Fibroblast of skin of abdomen (primary cell): ENCODE measurements at places on chromosomes 1 and 21.

GRCh38 chr21:33993286-33994231 is 78.0 kb upstream of the ATP5PO start:
- DNase-seq = no peak

DNA sequence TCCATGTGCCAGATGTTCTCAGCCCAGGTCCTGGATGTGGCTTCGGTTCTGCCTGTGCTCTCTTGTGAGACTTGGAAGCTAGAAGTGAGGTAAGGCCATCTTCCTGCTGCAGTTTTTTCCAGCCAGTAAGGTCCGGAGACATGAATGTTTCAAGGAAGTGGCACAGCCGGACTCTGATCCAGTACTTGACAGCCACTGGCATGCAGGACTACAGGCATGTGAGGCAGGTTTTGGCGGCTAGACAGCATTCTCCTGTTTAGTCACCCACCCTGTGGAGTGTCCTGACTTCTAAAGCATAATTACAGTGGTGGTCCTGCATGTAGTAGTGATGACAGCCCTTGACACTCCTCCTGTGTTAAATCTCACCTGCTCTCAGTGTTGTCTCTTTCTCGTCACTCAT is 72.3 kb downstream of the TNFSF4 start:
- no peak for DNase-seq

GRCh38 chr1:15153842-15154479 is 414 bp downstream of the TMEM51 start:
- peak; percentile 42 for DNase-seq

GRCh38 chr1:18805150-18805879 is 54.1 kb downstream of the TAS1R2 start:
- DNase-seq = no peak

DNA sequence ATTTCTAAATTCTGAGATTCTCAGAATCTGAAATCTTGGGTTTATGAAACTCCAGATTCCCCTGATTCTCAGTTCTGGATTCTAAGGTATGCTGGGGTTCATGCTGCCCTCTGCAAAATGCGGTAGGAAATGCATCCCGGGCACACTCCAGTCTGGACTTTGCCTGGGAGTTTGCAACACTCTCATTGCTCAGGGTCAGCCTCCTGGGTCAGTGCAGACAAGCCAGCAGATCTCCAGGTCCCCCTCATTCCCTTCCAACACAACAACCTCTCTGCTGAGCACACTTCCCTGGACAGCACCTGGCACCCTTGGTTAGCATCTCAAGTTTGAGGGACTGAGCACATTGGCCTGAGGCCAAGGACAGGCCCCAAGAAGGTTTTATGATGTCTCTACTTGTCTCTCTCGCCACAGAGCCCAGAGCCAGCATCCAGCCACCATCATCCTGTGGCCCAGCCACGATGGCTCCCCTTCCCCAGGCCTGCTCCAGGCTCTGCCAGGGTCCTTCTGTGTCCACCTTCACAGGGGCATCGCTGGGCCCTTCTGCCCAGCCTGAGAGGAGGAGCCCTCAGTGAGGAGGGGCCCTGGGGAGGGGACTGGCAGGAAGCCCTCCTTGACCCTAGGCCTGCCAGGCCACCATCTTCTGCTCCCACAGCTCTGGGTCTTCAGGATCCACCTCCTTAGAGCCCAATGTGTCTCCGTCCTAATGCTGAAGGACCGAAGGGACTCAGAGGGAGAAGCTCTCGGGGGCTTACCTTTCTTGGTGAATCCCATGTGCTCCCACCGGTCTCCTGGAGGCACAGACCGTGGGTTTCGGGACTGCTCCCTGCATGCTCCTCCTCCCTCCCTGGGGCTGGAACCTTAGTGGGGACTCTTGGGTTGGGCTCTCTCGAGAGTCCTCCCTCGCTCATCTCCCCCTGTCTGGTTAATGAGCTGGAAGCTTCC is 550.7 kb downstream of the PTPRU start:
- DNase-seq = no peak

DNA sequence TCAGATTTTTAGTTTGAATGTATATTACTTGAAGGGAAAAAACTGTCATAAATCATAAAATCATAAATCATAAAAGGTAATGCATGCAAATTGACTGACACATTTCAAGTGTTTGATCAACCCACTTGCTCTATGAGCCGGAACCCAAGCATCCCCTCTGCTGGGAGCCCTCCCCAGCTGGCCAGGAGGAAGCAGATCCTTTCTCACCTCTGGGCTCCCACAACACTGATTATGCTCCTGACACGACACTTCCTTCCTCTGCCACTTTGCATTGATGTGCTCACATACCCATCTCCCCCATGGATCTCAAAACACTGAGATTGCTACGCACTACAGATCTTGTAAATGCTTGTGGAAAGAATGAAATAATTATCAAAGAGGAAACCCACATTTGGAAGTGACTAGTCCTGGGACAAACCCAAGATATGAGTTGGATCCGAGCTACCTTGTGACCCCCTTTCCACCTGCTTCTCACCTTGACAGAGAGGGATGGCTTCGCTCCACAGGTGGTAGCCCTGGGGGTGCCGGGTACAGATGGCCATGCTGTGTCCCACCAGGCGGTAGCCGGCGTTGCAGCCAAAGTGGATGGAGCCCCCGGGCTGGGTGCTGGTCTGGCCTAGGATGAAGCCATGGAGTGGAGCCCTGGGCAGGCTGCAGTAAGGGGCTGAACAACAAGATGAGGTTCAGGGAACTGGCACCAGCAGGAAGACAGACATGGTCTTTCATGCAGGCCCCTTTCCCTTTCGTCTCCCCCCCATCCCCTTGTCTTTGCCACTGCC is 104.6 kb downstream of the ZSCAN20 start:
- DNase-seq = no peak

GRCh38 chr21:31132574-31133242 is 94.4 kb upstream of the KRTAP19-8 start:
- peak; percentile 57 for DNase-seq

GRCh38 chr21:43968410-43969114 is 43.5 kb upstream of the TRAPPC10 start:
- DNase-seq = no peak

DNA sequence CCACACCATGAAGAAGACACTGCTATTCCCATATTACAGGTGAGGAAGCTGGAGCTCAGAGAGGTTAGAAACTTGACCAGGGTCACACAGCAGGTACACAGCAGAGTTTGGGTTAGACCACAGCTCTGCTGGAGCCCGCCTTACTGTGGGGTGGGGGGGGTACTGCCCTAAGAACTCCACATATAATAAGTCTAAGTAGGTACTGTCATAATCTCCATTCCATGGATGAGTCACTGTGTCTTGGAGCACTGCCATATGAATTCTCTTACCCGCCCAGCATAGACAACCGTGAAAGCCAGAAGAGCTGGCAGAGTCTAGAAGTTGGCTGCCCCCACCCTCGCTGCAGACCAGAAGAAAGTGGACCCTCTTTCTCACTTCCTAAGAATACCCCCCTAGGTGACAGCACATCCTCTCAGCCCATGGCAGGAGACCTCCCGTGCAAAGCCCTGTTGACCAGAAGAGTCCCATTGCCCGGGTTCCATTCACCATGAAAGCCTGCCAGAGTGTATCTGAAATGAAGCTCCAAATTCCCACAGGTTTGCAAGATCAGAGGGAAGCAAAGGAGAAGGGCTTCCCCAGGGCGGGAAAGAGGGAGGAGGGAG is 5.2 kb upstream of the PLA2G2D start:
- DNase-seq = peak; percentile 75

DNA sequence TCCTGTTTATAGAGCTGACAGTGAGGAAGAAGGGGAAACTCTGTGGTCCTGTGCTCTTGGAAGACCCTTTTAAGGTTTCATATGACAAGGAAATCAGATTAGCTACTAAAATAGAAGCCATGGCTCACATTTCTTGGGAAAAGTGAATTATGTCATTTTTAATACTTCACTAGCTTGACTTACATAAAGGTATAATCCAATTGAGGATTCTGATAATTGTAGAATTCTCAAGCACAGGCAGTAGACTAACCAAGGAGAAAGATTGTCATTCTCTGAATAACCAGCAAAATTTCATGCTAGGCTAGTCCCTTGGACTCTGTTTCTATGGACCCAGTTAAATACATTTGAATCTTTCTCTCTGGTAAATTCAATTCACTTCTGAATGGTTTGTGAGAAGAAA is 613.0 kb upstream of the BEND5 start:
- DNase-seq = no peak

DNA sequence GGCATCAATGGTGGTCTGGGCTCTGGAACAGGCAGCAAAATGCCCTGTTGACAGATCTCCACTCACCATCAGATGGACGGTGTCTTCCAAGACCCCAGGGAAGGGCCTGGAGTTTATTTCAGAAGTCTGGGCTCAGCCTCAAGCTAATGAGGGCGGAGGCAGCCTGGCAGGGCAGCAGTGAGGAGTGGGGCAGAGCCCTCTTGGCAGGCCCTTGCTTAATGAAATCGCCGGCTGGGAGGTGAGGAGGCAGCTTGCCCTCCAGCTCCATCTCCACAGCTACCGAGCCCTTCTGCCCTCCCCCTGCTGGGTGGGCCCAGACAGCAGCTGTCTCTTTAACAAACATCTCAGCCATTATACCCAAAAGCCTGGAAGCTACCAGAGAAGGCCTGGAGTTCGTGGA is 22.0 kb upstream of the GRIK3 start:
- DNase-seq = no peak

GRCh38 chr1:7674972-7675371 is 96.1 kb upstream of the VAMP3 start:
- DNase-seq = no peak

- DNase-seq = no peak
Measured at GRCh38 chr1:43885279-43885801, 48.3 kb upstream of the ARTN start.

DNA sequence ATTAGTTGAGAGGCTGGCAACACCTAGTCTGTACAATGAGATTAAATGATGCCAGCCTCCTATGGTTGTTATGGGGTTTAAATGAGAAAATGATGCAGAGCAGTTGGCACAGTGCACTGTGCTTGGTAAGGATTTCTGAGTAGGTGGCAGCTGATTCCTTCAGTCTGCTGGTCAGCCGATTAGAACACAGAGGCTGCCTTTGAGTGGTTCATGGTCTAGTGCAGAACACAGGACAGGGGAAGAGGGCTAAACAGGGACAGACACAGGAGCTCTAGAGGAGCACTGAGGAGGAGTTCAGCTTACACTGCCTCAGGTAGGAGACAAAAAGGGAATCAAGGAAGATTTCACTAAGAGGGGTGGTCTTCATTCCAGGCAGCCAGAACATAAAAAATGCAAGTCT is 1.4 kb downstream of the TIE1 start:
- DNase-seq = no peak

DNA sequence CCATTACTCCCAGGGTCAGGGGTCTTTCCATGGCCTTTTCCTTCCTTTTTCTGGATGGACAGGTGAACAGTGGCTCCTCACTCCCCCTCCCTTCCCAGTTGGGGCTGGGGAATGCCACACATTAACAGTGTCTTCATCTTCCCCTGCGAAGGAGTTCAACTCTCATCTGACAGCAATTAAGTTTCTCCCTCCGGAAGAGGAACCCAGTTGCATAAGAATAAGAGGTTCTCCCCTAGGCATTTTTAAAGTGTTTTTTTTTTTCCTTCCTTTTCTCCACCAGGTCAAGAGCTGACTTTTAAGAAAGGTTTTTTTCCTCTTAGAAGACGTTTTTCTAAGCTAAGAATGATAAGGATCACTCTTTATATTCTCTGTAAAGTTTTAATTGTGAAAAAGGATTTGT is 42.3 kb upstream of the FASLG start:
- DNase-seq = no peak

DNA sequence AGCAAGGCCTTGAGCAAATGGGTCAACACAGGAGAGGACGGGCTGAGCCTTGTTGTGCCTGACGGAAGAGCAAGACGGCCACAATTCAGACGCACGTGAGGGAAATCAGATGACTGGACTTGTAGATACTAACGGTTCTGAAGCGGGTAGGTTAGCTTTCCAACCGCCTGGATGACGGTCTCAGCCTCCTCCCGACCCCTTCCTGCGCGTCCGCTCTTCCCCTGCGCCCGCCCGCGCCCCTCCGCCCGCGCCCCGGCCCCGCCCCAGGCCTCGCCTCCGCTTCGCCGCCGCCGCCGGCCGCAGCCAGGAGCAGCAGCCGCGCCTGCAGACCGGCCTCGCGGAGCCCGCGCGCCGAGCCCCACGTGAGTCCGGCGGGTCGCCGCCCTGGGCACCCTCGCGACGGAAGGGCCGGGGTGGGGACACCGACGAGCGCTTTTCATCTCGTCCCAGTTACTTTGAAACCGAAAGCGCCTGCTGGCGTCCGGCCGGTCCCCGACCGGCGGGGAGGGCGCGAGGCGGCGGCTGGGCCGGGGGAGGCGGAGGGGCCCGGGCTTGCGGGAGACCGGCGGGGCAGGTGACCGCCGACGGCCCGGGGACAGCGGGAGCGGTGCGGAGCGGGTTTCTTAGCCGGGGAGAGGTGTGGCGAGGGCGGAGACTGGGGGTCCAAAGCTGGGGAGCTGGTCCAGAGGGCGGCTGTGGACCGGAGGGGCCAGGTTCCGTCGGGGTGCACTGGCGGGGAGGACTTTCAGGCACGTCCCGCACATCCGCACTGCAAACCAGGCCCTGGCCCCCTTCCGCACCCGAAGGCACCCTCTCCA is at the start of gene TRAF5:
Gene TRAF5, plus strand, starts transcription at position 306 of the 818 bp plus-strand sequence. CDS start 26,407 bp downstream, outside the sequence.
- DNase-seq = peak; percentile 62

GRCh38 chr1:195278644-195279043 is 1329.6 kb downstream of the KCNT2 start:
- no peak for DNase-seq

DNA sequence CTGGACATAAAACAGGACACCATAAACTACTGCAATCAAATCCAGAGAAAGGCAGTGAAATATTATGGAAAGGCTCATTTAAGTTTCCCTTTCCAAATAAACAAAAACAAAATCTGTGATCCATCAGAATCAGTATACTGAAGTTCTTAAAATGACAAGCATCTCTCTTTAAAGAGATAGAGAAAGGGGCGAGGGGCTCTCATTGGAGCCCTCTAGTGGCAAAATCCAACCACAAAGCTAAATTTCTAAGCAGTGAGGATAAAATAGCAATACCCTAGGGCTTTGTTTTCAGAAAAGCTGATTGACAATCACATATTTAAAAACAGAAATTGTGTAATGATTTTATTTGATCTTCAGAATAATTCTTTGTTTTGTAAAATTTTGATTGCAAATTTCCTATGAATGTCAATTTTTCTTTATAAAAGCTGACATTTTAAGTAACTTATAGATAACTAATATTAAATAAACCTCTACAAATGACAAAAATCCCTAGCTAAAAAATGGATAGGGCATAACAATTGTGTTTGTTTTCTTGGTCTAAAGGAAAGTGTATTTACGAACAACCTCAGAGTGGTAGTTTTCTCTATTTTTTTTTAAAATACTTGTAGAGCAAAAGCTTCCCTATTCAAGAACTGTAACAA is 138.2 kb downstream of the COL24A1 start:
- DNase-seq = peak; percentile 31

DNA sequence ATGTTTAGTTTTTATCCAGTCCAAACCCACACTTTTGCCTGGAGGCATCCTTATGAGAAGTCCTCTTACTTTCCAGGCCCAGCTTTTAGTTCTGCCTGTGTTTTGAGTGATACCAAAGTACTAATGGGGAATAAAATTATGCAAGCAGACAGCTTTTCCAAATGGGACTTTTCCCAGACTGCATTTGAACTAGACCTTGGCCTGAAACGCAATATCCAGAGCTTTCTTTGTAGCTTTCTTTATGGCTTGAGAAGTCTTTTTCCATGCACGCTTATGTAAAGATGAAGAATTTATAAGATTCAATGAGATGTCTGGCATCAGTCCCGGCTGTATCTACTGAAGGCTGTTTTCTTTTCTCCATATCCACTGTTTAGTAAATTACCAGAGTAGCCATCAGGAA is 236.6 kb upstream of the RAB4A start:
- no peak for DNase-seq
